Activated CD4-positive, CD25-positive, alpha-beta regulatory T cell (primary cell): ENCODE measurements at places on chromosomes 6 and 20.

GRCh38 chr6:107458672-107459282 is 587 bp downstream of the PDSS2 start:
- DNase-seq, result no peak

DNA sequence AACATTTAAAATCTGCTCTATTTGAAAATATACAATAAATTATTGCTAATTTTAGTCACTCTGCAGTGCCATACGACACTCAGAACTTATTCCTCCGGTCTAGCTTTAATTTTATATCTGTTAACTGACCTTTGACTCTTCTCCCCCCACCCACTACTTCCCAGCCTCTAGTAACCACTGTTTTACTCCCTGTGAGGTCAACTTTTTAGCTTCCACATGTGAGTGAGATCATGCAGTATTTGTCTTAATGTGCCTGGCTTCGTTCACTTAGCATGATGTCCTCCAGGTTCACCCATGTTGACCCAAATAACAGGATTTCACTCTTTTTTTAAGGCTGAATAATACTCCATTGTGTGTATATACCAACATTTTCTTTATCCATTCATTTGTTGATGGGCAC is 80.8 kb downstream of the RPP40 start:
- DNase-seq, result no peak

DNA sequence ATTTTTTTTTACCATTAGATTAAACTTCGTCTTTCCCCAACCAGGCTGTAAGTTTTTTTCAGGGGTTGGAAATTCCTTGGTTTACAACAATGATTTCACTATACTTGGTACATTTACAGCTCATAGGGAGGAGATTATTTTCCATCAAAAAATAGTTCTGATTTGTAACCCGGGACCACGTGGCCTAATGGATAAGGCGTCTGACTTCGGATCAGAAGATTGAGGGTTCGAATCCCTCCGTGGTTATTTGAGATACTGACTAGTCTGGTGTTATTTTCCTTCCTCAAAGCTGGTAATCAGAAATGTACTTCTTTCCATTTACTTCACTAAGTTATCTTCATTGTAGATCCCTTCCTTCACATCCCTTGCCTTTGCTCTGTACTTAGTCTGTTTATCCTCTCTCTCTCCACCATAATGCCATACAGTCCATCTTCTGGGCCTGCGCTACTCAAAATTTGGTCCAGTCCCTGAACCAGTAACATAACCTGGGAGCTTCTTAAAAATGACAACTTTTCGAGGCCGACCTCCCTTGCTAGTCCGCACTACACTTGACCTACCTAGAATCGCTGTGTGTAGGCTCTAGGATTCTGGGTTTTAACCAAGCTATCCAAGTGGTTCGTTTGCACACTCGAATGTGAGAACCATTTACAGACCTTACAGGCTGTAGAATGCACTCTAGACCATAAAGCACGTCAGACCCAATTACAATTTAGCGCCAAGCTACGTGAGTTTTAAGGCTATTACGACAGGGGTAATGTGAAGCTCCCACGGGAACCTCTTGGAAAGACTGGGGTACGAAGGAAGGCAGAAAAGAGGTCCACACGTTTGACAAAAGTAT is 42.1 kb upstream of the BTN3A2 start:
- DNase-seq, result no peak

DNA sequence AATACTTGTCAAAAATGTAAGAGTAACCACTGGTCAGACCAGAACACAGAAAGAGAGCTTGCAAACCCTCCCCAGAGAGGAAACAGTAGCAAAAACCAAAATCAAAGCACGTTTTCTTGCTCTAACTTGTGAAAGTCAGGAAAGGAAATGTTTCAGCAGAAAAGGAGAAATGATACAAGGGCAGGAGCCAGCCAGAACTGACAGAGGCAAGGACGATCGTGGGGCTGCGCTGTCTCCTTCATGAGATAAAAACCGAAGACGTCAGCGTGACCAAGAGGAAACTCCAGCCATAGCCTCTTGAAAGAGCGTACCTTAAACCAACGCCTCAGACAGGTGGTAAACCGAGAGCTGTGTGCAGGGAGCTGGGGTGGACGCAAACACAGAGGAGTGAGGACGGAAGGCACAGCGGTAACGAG is 27.5 kb downstream of the LAMA5 start:
- DNase-seq, result no peak

DNA sequence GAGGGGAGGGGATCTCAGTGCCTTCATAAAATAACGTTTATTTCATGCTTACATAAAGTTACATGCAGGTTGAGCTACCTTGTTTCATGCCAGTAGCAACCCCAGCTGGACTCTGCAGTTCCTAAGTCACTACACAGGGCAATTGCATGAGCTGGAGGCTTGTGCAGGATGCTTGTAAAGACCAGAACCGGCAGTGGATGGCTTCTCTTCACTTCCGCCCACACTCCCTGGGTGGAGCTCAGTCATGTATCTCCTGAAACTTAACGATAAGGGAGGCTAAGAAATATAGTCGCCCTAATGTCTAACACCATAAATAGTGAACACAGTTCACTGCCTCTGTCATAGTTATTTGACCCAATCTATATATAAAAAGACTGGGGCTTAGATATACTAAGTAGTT is 99.4 kb upstream of the RAB32 start:
- DNase-seq, result no peak

DNA sequence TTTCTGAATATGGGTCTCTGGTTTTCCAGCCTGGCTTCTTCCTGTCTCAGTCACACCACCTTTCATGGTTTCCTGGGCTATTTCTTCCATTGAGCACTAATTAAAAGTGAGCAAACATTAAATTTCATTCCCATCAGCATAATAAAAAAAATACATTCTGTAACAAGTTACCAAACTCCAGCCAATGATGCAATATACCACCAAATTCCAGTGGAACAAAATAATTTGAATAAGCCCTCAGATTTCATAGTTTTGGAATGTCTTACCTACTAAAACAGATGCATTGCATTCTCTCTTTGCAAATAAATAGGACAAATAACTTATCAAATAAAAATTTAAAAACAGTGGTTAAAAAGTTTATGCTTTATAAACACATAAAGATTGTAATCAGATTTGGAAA is 97.8 kb upstream of the PRDM1 start:
- DNase-seq, result no peak

DNA sequence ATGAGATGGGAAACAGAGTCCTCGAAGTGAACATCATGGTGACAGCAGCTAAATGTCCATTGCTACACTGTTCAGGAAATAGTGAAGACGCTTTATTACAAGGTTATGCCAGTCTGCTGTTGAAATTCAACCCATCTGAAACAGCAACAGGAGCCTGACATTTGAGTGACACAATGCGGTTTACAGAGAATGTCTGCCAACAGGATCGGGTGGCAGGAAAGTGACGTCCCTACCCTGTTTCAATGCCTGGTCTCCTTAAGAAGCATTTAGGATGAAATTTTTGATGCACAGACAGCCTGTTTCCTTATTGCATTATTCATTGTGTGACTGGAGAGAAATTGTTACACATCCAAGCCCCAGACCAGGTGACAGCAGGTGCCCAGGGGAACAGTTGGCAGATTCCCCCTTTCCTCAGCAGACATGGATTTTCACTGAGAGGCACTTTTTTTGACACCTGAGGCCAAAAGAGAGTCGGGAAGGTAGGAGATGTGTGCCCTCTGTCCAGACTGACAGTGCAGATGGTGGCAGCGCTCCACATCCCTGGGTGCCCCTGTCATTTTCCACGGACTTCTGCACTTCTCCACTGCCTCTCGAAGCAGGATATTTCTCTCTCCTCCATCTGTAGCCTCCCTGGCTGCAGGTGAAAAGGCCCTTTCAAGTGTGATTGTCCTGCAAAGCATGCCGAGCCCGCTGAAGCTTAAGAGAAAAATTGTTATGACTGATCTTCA is 87.9 kb downstream of the BFSP1 start:
- DNase-seq, result no peak

DNA sequence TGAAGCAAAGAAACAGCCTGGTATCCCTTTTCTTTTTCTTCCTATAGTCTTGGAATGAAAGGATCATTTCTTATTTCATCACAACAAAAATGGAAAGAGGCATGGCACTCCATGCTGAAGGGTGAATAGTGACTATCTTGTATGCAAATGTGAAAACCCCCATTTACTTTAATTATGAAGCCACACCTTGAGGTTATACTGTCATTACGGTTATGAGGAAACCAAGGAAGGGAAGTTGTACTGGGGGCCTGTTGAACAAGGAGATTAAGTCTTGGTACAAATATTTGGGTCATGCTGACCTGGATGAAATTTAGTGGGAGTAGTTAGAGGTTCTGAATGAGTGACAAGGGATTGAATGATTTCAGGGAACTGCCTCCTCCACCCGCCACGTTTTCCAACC is 8.7 kb upstream of the STXBP5 start:
- no peak for DNase-seq

DNA sequence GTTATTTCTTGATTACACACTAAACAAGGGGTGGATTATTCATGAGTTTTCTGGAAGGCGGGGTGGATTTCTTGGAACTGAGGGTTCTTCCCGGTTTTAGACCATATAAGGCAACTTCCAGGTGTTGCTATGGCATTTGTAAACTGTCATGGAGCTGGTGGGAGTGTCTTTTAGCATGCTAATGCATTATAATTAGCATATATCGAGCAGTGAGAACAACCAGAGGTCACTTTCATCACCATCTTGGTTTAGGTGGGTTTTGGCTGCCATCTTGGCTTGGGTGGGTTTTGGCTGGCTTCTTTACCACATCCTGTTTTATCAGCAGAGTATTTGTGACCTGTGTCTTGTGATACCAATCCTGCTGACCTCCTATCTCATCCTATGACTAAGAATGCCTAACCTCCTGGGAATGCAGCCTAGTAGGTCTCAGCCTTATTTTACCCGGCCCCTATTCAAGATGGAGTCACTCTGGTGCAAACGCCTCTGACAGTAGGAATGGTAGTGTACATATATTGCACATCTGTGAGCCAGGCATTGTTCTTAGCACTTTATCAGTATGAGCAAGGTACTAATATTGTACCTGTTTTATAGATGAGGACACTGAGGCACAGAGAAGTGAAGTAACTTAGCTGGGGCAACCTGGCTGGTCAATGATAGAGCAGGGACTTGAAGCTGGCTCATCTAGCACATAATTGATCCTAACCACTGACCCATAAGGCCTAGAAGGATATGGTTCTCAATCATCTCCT is 203.7 kb downstream of the NFATC2 start:
- DNase-seq, result no peak

DNA sequence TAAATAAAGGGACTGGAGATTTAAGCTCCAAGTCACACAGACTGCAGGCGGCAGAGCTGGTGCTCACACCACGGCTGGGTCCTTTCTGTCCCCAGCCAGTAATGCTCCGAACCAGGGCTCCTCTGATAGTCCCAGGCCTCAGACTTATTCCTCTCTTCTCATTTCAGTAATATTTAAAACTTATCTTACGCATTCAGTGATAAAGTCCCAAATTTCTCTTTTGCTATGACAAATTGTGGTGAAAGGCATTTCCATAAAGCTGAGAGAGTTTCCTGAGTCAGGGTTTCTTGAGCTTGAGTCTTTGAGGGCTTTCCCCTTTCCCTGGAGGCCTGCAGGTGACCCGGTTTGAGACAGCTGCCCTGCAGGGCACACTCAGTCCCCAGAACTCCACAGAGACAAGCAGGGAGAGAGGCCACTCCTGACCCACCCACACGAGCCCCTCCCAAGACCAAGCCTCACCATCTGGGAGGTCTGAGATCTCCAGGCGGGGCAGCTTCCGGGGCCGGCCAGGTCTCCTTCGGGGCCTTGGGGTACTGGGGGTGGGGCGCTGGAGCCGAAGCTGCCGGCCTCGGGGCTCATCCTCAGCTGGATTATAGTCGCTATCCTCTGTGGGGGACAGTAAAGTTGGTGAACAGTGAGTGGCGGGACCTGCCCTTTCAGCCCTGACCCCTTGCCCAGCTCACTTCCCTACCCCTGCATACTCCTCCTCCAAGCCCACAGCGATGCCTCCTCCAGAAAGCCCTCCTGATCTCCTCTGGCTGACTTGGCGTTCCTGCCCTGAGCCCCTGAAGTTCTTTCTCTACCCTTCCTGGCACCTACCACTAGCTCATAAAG is 6.6 kb downstream of the ZNF335 start:
- DNase-seq, result no peak

- DNase-seq, result no peak
Measured at GRCh38 chr6:134235937-134236751, 81.8 kb downstream of the SGK1 start.

DNA sequence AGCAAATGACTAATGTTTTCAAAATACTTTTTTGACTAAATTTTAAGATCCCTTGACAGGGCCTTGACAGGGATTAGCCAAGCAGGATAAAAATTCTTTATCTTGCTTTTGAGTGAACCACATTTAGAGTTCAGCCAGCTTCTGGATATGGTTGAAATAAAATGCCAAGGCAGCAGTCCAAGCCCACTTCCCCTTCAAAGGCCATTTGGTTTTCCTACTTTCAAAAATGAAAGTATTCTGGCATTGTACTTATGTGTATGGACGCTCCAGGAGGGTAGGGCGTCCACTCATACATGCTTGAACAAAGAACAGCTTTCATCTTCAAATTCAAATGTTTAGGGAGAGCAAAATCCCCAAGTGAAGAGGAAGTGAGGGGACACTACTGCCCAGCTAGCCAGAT is 82.3 kb upstream of the BCLAF1 start:
- DNase-seq, result no peak

DNA sequence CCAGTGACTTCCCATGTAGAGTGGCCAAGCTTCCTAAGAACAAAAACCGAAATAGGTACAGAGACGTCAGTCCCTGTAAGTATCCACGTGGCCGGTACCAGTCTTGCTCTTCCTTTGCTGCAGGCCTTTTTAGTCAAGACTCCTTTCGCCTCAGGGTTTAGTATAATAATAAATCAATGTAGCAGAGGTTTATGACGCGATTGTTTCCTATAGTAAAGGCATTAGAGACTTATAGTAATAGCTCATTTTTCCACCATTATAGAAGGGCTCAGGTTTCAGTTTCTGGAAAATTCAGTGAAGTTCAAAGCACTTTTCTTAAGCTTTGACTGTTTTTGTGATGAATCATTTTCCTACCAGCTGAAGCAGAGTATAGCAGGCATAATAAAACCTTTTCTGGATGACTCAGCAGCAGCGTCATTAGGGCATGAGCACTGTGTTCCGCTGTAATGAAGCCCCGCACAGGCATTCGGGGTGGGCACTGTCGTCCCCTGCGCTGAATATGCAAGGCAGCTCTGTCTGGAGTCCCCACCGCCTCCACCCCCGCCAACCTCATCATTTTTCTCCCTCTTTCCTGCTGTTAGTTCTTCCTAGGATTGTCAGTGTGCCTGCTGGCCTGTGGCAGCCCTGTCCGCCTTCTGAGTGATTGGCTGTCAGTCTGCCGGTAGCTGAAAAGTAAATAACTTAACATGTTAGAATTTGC is 51.3 kb downstream of the PTPN1 start:
- DNase-seq, result peak; percentile 52

- DNase-seq, result no peak
Measured at GRCh38 chr20:44011251-44011940, 96.7 kb downstream of the TOX2 start.

- DNase-seq, result no peak
Measured at GRCh38 chr6:30840084-30840934, 44.0 kb upstream of the DDR1 start.
